ENCODE measurements at places on chromosomes 16 and 17. TPM values are rescaled to one million over a fixed set of nuclear protein-coding genes. Genes with fewer than 3 reads are reported as not detected.
A peak's percentile ranks its signal among the peaks of the same experiment; 100 is the strongest.

- DNase-seq = no peak
These were observed 19.3 kb downstream of the CRISPLD2 start for GRCh38 chr16:84839054-84839453.

Gene PRSS36
- 0.48 TPM for total RNA-seq

Gene ABCA10
- total RNA-seq = not detected

- no peak for DNase-seq
These were observed 106.3 kb upstream of the CRHR1 start for GRCh38 chr17:45677770-45678169.

DNA sequence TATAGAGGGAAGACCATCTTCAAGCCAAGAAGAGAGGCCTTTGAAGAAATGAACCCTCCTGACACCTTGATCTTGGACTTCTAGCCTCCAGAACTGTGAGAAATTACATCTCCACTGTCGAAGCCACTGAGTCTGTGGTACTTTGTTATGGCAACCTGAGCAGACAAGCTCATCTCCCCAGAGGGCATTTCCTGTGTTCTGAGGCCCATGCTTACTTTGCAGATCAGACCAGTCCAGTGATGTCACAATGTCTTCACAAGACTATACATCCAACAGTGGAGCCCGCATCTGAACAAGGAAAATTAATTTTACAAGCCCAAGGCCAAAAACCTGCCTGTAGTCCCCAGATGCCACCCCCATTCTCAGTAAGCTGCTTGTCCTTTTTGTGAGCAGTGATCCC, 14.8 kb upstream of the C17orf113 start:
- DNase-seq = no peak

GRCh38 chr16:22692916-22693637, 120.9 kb upstream of the HS3ST2 start:
- no peak for DNase-seq

Gene MYO15A
- total RNA-seq = 4.5 TPM

Gene ZSCAN10
- 286 TPM for total RNA-seq

GRCh38 chr16:78994135-78994745, 606.3 kb downstream of the MAF start:
- DNase-seq = no peak

Gene PRR35
- total RNA-seq = 0.72 TPM

- no peak for DNase-seq
These were observed 18.9 kb downstream of the GGA3 start for GRCh38 chr17:75242461-75243042.

Gene DCXR
- total RNA-seq = 114 TPM

Gene MYBBP1A
- 118 TPM for total RNA-seq

GRCh38 chr17:40018211-40019121, 3.2 kb downstream of the CSF3 start:
- DNase-seq = peak; percentile 41

Gene DNASE1
- total RNA-seq = 13.5 TPM

DNA sequence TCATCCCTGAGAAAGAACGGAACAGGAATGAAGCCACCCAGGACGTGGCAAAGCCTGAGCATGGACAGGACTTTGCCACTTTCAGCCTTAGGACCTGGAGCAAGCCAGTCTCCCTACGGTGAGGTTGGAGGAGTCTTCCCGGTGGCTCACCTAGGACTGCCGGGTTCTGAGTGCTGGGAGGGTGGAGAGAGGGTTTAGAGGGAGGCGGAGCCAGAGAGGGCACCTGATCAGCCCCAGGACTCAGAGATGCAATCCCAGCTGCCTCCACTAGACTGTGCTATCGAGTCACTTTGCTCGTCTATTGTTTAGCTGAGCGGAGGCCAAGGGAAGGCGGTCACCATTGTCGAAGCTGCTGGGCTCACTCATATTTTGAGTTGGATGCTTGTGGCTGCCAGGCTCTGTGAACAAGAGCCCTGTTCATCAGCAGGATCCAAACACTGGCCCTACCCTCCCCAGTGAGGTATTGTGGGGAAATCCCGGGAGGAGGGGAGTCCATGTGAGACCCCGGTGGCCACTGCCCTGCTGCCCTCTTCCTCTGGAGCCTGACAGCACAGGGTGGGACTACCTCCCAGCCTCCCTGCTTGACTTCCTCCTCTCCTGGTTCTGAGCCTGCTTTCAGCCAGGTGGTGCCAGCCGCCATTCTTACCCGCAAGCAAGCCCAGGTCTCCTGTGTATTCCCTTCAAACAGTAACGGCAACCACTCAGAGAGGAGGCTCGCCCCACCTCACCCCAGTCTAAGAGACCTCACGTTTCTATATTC, 7.0 kb downstream of the KRT14 start:
- peak; percentile 97 for DNase-seq

DNA sequence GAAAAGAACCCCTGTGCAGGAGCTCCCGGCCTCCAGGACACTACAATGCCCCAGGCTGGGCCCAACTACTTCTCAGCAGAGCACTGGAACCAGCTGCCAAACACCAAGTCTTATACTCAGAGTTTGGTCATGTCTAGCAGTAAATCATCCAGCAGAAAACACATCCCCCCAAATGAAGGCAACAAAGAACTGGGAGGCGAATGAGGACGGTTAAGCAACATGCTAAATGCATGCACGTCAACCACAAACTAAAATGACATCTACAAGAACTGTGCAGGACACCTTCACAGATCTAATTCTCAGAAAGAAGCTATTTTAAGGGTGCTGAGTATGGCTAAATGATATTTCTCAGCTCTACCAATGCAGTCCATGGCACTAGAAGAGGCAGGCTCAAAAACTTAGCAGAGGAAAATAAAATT, 7.6 kb upstream of the IRX5 start:
- DNase-seq = no peak

DNA sequence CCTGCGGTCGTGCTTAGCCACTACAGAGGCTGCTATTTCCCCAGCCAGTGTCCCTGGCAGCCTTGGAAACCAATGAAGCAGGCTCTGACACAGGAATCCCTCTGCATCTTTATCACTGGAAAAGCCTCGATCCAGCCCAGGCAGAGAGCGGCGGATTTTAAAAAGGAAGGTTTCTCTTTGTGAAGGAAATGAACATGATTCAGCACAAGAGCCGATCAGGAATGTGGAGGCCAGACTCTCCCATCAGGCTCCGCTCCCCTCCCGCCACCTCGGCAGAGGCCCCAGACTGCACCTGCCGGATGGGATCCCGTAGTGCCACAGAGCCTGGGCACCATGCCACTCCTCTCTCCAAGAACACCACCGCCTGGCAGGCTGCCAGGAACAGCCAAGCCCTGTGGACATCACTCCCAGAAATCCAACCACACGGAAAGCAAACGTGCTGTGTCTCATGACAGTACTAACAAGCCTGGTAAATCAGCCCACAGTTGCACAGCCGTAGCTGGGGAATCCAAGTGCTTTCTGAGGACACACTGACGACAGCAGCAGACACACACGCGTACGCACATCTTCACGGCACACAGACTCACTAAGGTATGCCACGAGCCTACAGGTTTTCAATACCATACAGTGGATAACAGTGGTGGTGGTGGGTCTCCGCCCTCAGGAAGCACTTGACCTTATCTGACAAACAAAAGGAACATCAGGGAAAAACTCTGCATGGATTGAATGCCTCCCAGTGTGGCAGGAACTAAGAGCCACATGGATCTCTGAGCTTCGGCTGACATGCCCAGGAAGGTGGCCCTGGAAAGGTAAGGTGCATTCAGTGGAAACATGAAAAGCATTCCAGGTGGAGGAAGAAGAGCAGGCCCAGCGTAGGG, 5.4 kb downstream of the LRRC75A start:
- peak; percentile 50 for DNase-seq

Gene OTOP3
- total RNA-seq = not detected

DNA sequence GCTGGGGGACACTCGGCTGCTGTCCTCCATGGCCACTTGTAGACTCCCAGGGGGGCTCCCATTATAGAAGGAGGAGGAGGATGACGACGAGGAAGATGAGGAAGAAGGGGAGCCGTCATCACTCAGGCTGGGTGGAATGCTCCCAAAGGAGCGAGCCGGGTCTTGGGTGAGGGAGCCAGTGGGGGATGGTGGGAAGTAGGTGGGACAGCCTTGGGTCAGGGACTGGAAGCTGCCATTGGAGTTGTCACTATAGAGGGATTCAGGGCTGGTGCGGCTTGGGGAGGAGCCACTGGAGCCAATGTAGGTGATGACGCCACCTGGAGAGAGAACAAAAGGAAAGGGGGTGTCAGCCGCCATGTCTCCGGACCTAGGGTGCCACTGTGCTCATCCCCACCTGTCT, 3.3 kb downstream of the NR1D1 start:
- no peak for DNase-seq

Gene TP53TG3
- not detected for total RNA-seq

DNA sequence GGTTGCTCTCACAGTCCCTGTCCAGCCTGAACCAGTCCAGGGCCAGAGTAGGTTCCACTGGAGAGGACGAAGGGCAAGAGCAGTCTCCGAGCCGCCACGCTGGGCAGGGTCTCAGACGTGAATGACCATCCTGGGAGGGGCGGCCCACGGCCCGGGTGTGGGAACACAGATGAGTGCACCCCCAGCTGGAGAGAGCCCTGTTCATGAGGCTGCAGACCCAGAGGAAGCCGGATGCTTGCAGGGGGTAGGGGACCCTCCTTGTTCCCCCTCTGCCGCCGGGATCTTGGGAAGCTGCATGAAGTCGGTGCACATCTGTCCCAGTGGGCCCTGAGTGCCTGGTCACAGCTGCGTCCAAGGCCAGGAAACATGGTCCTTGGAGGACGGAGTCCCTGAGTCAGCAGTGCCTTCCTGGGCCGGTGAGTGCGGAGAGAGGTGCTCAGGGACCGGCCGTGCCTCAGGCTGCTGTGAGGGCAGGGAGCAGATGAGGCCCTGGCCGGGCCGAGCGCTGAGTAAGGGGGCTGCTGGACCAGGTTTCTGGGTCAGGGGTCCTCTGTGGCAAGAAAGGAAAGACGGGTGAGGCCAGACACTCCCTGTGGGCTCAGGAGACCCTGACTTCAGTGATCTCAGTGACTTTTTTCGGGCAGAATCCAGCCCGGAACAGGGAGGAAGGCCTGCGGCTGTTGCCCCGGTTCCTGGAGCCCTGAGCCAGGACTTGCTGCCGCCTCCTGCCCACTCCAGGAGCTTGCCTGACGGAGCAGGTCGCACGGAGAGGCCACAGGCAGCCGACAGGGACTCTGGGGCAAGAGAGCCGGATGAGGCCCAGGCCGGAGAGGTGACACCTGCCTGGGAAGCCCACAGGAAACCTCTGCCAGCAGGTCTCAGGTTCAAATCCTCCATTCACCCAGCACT, 45.8 kb downstream of the ACTG1 start:
- no peak for DNase-seq

Gene LPO
- total RNA-seq = 0.50 TPM

GRCh38 chr17:57861000-57861789, 11.4 kb upstream of the MRPS23 start:
- peak; percentile 58 for DNase-seq

- DNase-seq = no peak
These were observed 25.2 kb upstream of the GSE1 start for GRCh38 chr16:85587762-85588556.

DNA sequence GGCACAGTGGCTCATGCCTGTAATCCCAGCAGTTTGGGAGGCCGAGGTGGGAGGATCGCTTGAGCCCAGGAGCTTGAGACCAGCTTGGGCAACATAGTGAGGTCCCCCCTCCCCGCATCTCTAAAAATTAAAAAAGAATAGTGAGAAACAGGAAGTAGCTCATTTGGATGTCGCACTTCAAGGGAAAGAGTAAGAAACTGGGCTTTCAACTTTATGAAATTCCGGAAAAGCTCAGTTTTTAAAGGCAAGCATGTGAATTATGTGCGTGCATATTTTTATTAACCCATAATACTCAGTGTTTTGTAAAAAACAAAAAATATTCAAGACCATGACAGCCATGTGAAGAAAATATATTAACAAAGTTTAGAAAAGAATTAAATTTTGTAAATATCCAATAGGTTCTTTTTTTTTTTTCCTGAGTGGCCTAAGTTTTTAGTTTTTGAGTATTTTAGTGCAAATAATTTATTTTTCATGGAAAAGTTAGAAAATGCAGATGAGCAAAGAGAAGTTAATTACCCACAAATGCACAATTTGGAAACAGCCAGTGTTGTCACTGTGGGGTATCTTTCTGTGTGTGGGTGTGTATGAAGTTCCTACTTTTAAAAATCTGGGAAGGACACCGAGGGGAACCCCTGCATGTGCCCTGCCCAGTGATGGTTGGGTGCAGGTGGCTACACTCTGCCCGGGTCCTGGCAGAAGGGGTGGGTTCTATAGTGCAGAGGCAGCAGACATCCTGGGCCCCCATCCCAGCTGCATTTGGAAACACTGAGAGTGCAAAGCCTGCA, 40.0 kb downstream of the CIBAR2 start:
- DNase-seq = no peak

DNA sequence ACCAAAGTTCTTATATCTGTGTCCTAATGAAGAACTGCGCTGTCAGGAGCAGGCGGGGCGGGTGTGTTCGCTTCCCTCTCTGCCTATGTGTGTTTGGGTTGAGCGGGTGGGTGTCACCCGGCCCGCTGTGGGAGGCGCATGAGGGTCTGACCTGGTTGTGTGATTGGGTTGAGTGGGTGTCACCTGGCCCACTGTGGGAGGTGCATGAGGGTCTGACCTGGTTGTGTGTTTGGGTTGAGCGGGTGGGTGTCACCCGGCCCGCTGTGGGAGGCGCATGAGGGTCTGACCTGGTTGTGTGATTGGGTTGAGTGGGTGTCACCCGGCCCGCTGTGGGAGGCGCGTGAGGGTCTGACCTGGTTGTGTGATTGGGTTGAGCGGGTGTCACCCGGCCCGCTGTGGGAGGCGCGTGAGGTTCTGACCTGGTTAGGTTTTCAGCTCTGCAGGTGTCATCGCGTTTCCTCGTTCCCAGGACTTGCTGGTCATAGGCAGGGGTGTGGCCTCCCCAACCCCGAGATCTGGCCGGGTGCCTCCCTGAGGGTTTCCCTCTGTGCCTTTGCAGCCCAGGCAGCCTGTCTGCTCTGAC, 69.6 kb upstream of the ZNF750 start:
- DNase-seq = no peak

Gene HCRT
- not detected for total RNA-seq

GRCh38 chr16:19809121-19809635, 75.5 kb downstream of the GPRC5B start:
- no peak for DNase-seq

Gene NXN
- 96.8 TPM for total RNA-seq

Gene EVI2A
- 0.16 TPM for total RNA-seq

DNA sequence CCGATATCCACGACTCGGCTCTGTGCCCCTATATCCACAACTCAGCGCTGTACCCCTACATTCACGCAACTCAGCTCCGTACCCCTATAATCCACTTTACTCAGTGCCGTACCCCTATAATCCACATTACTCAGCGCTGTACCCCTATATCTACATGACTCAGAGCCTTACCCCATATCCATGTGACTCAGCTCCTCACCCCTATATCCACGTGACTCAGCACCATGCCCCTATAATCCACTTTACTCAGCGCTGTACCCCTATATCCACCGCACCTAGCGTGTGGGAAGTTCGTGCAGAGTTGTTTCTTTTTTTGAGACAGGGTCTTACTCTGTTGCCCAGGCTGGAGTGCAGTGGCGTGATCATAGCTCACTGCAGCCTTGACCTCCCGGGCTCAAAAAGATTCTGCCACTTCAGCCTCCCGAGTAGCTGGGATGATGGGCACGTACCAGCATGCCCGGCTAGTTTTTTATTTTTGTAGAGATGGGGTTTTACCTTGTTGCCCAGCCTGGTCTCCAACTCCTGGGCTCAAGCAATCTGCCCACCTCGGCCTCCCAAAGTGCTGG, 17.4 kb downstream of the CYB5D2 start:
- DNase-seq = no peak

- no peak for DNase-seq
These were observed 7.9 kb downstream of the NKD1 start for GRCh38 chr16:50555952-50556673.

- DNase-seq = no peak
These were observed 103.0 kb downstream of the SNX29 start for GRCh38 chr16:12079412-12079965.

Gene TMEM94
- total RNA-seq = 76.9 TPM
